NCI-H2081 (cell line): ENCODE measurements at places on chromosomes 11 and 22.
A peak's percentile ranks its signal among the peaks of the same experiment; 100 is the strongest.

DNA sequence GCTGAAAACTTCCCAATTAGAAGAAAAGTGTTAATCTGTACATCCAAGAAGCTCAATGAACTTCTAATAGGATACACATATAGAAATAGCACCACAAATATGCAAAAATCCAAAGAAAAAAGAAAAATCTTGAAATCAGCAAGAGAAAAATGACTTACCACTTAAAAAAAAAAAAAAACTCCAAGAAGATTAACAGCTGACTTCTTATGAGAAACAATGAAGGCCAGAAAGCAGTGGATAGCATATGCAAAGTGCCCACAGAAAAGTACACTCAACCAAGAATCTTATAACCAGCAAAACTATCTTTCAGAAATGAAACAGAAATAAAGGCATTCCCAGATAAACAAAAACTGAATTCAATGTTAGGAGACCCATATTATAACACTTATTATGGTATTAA lies 29.9 kb upstream of the OR5B12 start:
- DNase-seq, result no peak

DNA sequence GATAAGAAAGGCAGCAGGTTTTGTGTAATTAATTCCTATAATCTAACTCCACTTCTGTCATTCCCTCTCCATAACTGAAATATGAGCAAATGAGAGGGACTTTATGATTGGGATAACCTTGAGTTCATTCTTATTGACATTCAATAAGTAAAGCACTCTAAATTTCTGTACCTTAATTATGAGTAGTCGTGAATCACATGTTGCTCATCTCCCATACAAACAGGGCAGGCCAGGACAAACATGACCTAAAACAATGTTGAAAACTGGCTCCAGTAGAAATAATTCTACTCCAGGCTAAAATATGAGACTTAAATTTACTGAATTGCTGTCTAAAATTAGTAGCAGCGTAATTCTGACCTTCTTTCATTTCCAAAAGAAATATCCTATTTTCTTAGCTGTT lies 505.4 kb downstream of the NELL1 start:
- no peak for DNase-seq

DNA sequence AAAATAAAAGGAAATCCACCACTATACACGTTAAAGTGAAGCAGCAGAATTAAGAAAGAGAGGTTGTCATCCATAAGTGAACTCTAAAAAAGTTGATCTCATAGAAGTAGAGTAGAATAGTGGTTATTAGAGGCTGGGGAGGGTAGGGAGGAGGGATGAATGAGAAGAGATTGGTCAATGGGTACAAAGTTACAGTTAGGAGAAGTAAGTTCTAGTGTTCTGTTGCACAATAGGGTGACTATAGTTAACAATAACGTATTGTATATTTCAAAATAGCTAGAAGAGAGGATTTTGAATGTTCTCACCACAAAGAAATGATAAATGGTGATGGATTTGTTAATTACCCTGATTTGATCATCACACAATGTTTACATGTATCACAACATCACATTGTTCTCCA lies 72.0 kb downstream of the CD82 start:
- no peak for DNase-seq

GRCh38 chr22:50114221-50115021 lies 24.6 kb downstream of the MOV10L1 start:
- no peak for DNase-seq

- DNase-seq, result peak; percentile 42
Measured at GRCh38 chr11:119092880-119093842, 8.5 kb downstream of the HMBS start.

DNA sequence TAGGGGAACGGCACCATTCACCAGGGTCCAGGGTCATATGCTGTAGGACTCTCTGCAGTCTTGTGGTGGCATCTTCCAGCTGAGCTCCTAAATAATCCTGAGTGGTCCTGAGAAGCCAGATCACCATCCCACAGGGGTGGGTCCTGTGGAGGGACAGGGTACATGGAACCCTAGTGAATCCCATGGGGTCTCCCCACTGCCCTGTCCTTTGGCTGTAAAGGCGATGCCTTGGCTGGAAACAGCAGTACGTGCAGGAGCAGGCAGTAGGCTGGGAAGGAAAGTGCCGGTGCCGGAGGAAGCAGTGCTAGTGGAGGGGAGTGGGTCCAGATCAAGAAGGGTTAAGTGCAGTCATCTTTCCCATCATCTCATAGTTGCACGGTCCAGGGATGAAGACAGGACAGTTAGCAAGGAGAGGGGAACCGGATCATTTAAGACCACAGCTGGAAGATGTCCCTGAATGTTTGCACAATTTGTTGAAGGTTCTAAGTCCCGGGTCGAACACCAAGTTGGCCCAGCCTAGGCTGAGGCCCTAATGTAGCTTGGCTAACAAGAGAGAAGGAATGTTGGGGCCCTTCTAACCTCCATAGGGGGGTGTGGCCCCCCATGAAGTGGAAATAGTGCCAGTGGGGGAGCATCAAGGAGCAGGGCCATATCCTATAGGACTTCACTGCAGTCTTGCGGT lies 18.1 kb downstream of the TSPAN32 start:
- no peak for DNase-seq

DNA sequence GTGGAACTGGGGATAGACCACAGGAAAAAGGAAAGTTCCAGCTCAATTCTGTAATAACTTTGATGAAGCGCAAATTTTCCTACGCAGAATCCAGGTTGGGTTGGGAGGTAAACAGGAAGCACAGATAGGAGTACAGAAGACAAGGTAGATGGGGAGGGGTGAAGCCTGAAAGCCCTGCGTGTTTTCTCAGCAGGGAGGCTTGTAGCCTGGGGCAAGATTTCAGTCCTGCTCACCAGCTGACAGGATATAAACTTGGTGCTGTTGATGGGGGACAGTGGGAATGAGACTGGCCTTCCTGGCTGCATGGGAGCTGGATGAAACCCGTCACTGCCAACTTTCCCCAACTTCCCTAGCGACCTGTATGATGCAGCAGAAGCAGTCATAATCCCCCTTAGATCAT lies 114.9 kb downstream of the ARHGAP32 start:
- peak; percentile 46 for DNase-seq

- peak; percentile 7 for DNase-seq
Measured at GRCh38 chr11:66976028-66976467, 944 bp downstream of the C11orf86 start.

DNA sequence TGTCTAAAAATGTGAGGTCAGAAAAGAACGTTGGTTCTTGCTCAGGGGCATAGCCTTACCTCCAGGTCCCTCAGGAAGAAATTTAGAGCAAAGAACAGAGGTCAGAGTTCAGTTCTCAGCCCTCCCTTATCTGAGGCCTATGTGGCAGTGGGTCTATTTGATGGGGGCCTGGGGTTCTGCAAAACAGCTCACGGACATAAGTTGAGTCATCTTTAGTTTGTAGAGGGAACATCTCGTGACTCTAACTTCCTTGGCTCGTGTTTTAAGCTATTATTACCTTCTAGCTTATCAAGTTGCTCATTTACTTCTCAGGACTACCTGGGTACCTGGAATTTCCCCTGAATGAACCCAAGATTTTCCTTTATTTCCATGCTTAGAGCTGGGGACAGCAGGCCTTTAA lies 91.3 kb upstream of the AMOTL1 start:
- no peak for DNase-seq

DNA sequence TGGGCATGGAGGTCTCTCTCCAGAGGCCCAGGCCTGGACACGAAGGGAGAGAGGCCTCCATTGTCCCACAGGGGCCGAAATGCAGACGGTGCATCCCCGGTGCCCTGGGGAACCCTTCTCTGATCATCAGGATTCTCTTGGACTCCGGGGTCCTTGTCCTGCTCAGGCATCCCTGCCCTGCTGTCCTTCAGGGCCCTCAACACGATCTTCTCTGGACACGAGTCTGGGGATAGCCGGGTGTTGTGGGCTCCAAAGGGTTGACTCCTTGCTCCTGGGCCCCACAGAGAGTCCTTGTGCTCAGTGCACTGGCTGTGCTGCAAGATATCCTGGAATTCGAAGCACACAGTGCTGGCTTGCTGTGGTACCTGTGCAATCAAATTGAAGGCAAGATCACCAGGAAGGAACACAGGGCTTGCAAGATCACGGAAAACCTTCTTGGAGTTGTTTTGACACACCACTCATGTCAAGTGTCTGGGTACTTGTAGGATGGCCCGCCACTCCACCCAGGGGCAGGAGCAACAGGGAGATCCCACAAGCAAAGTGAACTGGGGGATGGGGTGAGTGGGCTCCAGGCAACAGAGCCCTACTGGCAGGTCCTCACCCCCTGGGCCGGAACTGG lies 61.3 kb upstream of the PRODH start:
- DNase-seq, result no peak

DNA sequence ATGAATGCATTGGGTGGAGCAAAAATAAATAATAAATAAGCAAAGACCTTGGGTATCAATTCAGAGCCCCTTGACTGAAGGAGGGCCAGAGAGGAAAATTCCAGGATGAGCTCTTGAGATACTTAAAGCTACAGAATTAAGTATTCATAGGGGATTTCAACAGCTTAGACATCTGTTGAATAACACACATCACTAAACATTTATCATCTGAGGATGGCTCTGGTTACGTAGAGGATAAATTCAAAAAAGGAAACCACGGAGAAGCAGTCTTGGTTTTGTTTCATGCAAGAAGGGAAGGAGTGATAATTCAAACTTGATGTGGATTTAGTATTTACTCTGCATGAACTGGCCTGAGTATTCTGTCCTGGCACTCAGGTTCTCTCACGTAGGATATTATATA lies 29.8 kb downstream of the ARHGAP42 start:
- DNase-seq, result no peak

DNA sequence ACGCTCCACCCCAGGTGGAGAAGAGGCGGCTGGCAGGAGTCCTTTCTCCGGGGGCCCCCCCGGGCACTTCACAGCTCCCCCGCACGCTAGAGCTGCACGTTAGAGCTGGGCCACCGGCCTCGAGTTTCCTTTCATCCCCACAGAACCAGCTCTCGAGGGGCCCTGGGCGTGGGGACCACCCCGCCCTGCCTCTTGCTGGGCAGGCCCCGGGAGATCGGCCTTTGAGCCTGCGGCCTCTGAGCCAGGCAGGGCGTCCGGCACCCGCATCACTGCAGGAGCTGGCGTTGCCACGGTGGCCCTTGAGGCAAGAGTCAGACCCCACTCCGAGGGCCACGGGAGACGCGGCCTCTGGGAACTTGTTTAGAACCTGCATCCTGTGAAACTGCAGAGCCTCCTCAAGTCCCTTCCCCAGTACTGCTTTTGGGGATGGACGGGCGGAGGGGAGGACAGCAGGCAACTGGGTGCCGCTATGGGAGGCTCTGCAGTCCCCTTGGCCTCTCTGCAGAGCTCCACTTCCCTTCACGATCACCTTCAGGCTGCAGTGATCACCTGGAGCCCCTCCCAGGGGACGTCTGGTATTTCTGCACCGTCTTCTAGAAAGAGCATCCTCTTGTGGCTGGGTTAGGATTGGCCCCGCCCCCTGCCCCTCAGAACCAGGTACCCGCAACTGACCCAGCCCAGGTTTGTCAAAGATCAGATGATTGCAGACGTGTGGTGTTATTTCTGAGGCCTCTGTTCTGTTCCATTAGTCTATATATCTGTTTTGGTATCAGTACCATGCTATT lies 13.9 kb upstream of the GAL start:
- no peak for DNase-seq

DNA sequence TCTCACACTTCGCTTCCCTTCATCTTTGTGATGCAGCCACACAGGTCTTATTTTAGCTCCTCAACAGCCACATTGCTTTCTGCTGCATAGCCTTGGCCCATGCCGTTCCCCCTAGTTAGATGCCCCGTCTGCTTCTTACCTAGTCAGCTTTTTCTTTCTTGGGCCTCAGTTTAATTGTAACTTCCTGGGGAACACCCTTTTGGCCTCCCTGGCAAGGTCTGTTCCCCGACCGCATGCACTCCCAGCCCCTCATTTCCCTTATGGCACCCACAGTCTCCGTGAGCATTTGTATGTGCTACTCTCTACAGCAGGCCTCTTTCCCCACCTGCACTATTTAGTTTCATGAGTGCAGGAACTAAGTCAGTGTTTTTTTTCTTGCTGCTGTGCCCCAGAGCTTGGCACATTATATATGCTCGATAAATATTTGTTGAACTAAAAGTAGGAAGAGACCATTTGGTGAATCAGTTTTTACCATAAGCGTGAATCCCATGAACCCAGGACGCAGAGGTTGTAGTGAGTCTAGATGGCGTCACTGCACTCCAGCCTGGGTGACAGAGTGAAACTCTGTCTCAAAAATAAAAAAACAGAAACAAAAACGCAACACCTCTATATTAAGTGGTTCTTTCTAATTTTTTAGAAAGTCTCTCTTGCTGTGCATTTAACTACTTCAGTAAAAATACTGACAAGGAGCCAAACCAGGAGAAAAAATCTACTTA lies 38.5 kb downstream of the TNRC6B start:
- DNase-seq, result no peak

DNA sequence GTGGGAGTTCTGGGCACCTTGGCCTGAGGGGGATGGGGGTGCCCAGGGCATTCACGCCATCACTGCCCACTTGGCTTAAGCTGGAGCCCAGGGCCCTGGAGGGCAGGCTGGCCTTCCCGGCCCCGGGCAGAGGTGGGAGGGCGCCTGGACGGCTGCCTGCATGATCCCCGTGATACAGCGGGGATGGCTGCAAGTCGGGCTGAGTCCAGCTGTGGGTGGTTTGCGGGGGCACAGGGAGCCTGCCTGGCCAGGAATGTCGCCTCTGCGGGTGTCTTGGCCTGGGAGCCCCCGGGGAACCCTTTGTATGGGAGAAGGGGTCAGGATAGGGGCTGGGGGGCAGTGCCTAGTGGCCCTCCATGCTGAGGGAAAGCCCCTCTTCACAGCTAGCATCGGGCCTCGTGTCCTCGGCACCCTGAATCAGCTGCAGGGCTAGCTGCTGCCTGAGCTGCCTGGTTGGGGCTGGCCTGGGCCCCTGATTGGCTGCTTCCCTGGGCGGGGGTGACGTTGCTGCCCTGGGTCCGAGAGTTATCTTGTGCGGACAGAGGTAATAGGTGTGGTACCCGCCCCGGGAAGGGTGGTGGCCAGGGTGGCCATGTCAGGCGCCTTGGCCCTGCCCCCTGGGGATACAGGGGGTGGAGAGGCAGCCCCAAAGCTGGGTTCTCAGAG lies 8.3 kb downstream of the BRSK2 start:
- DNase-seq, result no peak

DNA sequence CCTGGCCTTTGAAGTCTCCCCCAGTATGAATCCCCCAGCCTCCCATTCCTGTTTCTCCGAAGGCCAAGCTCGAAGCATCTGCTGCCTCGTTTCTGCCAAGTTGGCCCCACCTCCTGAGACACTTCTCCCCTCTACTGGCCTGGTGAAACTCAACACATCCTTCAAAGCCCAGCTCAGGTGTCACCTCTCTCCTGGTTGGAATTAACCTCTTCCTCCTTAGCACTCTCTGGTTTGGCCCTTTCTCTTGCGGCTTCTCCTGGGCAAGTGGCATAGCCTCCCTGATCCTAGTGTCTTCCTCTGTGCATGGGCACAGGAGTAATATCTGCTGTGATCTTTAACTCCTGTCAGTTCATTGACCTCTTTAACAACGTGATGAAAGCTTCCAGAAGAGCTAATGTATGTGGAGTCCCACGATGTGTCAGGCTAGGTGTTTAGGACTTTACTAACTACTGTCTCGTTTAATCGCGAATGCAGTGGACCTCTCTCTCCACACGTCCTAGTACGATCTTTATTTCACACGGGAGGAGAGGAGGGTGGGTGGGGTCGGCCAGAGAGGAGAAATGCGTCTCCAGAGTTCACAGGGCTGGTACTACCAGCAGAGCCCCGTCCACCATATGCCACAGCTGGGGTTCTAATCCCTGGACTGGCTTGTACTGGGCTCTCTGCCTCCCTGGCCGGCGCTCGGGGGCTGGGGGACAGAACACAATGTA lies 826 bp upstream of the PTPRJ start:
- DNase-seq, result no peak

- no peak for DNase-seq
Measured at GRCh38 chr11:114174712-114175495, 115.4 kb downstream of the ZBTB16 start.
